ENCODE measurements at places on chromosomes 6 and 20. TPM values are rescaled to one million over a fixed set of nuclear protein-coding genes. Genes with fewer than 3 reads are reported as not detected.

The C6orf141 gene
- total RNA-seq: 0.67 TPM

The SEC63 gene
- 90.7 TPM for total RNA-seq

The IL17A gene
- 2.8 TPM for total RNA-seq

The TFAP2A gene
- total RNA-seq: 0.36 TPM

The PDE7B gene
- 1.00 TPM for total RNA-seq

The NMBR gene
- not detected for total RNA-seq

The RNF182 gene
- total RNA-seq: not detected

The DNMT3B gene
- 3.2 TPM for total RNA-seq

The ZDHHC14 gene
- 15.4 TPM for total RNA-seq

The VNN1 gene
- not detected for total RNA-seq

The KIF25 gene
- not detected for total RNA-seq

The EYS gene
- total RNA-seq: not detected

The SLA2 gene
- total RNA-seq: 56.6 TPM

The PGC gene
- total RNA-seq: not detected

The AIF1 gene
- 68.7 TPM for total RNA-seq

The FHL5 gene
- not detected for total RNA-seq

The LY6G6D gene
- total RNA-seq: not detected

The SYCP2 gene
- total RNA-seq: 5.0 TPM

The FGD2 gene
- total RNA-seq: 3.2 TPM

The ACTL10 gene
- total RNA-seq: 1.8 TPM

The PPIL4 gene
- 42.0 TPM for total RNA-seq

The UBE2C gene
- 171 TPM for total RNA-seq

The SRMS gene
- total RNA-seq: not detected

The RSPO3 gene
- not detected for total RNA-seq

The ERGIC3 gene
- 145 TPM for total RNA-seq

The CTAGE9 gene
- total RNA-seq: not detected

The GJA10 gene
- not detected for total RNA-seq

The CAP2 gene
- total RNA-seq: not detected

The SLC2A10 gene
- total RNA-seq: 0.07 TPM

The CLPSL2 gene
- not detected for total RNA-seq

The NKX2-2 gene
- total RNA-seq: not detected
